ENCODE measurements at places on chromosomes 1 and 21.

DNA sequence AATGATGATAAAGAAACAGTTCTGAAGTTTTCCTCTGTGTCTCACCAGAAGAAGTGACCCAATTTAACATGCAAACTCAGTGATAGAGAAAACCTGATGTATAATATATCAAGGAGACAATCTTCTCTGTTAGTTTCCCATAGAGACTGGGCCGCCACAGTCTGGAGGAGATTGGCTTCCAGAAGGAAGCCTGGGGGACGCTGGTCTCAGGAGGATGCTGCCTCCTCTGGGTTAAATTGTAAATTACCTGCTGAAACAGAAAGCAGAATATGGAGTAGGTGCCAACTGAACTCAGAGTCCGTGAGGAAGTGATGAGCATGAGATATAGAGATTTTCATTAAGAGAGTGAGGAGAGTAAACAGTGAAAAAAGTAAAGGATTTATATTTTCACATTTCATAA, 15.8 kb downstream of the OR14I1 start:
- peak; percentile 58 for DNase-seq

DNA sequence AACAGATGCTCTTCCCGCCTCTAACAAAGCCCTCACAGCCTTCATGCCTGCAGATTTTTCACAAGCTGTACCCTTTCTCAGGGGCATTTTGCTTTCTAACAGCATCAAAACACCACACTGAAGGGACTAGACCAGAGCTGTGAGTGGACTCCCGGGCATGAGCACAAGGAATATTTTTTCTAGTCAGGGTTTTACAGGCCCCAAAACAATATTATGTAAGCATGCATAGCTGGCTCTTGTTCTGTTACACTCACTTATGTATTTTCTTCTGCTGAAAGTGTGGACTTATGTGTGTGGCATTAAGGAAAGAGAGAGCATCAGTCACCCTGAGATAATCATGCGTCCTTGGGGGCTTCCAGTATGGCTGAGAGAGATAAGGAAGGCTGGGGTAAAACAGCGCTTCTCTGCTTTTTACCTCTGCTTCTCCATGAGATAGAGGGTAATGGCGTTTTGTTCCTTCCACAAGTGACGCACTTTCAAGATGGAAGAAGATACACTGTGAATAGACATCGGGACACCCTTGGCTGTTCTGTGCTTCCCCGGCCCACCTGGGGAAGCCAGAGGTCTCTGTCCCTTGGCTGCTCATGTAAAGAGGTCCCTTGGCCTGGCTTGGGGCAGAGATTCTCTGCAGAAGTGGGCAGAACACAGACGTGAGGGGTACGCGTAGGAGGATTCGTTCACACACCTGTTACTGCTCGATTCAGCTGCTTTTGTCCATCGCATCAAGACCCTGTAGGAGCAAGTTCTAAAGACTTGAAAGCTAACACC, 266.7 kb upstream of the RAB4A start:
- peak; percentile 90 for DNase-seq

DNA sequence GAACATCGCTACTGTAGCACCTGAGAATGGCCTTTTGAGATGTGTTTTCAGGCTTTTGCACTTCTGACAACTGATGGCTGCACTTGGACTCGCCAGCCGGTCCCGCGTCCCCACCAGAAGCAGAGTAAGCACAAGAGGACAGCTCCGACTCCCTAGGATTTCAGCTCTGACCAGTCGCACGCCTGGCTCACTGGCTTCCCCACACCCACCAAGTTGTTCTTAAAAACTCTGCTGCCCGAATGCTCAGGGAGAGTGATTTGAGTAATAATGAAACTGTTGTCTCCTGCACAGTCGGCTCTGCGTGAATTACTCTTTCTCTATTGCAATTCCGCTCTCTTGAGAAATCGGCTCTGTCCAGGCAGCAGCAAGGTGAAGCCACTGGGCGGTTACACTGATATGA, 40.2 kb upstream of the NLRP3 start:
- no peak for DNase-seq

DNA sequence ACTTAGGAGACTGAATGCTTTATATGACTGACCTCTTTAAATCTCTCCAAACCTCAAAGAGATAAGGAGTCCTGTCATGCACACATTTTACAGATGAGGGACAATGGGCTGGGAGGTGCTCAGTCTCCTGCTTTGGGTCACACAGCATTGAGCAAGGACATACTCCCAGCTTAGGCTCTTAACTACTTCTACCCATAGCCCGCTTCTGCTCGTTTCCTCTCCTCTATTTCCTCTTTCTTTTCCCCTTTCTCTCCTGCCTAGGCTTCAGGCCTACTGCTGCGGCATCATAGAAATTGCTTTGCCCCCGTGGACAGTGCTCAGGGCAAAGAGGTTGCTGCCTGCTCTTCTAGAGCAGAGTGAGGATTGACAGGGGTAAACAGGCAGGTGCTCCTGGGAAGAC, 12.4 kb upstream of the ZNF691 start:
- no peak for DNase-seq

GRCh38 chr1:84700070-84700469, 9.8 kb upstream of the SSX2IP start:
- DNase-seq = peak; percentile 24

DNA sequence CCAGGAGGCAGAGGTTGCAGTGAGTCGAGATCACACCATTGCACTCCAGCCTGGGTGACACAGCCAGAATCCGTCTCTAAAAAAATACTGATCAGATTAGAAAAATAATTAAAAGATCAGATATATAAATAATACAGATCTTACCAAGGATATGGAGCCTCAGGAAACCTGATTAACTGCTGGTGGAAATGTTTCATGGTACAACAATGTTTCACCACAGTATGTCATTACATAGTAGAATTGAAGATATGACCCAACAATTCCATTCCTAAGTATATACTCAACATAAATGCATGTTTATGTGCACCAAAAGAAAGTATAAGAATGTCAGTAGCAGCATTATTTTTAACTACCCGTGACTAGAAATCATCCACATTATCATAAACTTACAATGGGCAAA, 41.7 kb downstream of the CD53 start:
- no peak for DNase-seq

DNA sequence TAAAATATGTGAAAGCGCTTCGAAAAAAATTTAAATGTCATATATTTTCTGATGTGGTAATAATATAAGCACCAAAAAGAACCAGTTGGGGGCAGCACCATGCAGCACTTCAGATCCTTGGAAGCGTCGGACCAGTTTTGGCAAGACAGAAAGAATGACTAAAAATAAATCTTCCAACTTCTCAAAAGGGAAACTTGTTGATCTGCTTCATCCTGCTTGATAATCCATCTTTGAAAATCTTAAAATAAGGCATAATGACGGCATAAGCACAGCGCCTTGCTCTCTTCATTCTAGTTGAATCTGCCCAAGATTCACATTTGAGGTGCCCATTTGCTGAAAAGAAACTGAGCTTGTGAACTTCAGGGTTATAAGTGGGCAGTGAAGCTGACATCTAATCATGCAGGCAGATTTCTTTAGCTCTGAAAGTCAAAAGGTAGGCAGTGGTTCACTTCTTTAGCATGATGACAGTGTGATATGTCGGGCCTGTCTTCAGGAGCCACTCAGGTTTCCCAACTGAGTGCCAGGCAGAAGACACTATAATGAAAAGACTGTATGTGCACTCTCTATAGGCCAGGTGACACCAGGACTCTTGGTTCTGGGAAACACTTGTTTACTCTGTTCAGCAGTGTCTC, 19.8 kb upstream of the MUTYH start:
- DNase-seq = peak; percentile 88

GRCh38 chr1:116470671-116471070, 97.6 kb downstream of the ATP1A1 start:
- no peak for DNase-seq

DNA sequence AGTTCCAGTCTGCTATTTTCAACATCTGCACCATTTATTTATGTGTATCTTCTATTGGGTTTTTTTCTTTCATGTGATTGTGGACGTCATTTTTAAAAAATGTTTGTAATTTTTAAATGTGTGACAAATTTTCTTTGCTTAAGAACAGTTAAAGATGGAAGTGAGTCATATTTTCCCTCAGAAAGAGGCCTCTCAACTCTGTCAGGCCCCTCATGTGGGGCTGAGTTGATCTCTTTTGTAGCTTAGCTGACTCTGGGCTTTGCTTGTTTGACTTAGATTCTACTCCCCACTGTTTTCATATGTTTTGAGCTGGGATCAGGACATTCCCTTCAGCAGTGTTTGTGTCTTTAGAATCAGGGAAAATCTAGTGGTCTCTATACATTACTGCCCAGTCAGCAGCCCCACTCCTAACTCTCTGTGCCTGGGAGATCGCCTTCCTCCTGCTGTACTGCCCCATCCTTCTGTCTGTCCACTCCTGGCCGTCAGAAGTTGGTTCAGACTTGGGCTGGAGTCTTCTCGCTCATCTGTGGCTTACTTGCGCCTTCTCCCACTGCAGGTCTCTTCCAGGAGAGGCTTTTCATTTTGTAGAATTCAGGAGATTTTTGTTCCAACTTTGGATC, 137.4 kb downstream of the DYRK1A start:
- no peak for DNase-seq

- peak; percentile 37 for DNase-seq
Observed at GRCh38 chr1:9626201-9626608, 25.3 kb upstream of the PIK3CD start.

DNA sequence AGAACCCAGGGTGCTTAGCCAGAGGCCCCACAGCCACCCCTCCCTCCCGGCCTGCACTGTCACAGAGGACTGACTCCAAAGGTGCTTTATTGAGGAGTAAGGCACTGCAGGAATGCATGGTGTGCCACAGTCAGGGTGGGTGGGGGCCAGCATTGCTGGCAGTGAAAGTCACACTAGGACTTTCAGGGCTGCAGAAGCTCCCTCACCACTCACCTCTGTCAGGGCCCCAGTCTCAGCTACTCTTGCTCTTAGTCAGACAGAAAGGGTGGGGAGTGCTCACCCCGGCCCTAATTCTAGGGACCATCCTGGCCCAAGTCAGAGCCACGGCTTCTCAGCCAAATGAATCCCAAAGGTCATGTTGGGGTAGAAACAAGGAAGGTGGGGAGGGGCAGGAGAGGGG, 19.4 kb downstream of the KNCN start:
- DNase-seq = no peak

- DNase-seq = no peak
Observed at GRCh38 chr1:198183605-198184004, 26.8 kb downstream of the NEK7 start.

DNA sequence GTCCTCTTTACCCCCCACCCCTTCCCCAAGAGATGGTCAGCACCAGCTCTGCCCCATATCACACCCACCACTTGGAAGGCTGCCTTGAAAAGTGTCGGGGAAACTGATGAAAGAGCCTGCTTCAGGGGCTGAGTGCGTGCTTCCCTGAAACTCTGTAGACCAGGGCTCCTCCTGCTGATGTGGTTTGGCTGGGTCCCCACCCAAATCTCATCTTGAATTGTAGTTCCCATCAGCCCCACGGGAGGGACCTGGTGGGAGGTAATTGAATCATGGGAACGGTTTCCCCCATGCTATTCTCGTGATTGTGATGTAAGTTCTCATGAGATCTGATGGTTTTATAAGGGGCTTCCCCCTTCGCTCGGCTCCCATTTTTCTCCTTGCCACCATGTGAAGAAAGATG, 36.4 kb downstream of the UBIAD1 start:
- no peak for DNase-seq

GRCh38 chr21:45943630-45944540, 37.7 kb upstream of the COL6A1 start:
- DNase-seq = peak; percentile 11

GRCh38 chr1:109995536-109995935, 11.0 kb downstream of the AHCYL1 start:
- no peak for DNase-seq

Data from hematopoietic multipotent progenitor cell treated with erythropoietin and hydrocortisone succinate and interleukin-3 and kit ligand, for 4 days (in vitro differentiated cells).